ENCODE measurements at places on chromosomes 12 and 14.

DNA sequence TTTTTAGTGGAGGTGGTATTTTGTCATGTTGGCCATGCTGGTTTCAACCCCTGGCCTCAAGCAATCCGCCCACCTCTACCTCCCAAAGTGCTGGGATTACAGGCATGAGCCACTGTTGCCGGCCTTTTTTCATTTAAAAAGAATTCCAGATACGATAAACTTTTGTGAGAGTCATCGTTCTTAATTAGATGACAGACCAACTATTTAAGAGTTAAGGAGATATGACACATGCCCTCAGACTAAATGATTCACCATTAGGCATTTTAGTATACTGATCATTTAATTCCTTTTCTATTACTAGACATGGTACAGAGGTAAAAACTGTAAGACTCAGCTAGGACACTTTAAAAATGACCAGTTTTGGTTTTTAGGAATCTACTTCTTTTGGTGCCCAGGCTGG, 2.4 kb downstream of the ANKRD13A start:
- no peak for DNase-seq

- no peak for DNase-seq
Observed at GRCh38 chr12:59115526-59115925, 195.2 kb upstream of the LRIG3 start.

DNA sequence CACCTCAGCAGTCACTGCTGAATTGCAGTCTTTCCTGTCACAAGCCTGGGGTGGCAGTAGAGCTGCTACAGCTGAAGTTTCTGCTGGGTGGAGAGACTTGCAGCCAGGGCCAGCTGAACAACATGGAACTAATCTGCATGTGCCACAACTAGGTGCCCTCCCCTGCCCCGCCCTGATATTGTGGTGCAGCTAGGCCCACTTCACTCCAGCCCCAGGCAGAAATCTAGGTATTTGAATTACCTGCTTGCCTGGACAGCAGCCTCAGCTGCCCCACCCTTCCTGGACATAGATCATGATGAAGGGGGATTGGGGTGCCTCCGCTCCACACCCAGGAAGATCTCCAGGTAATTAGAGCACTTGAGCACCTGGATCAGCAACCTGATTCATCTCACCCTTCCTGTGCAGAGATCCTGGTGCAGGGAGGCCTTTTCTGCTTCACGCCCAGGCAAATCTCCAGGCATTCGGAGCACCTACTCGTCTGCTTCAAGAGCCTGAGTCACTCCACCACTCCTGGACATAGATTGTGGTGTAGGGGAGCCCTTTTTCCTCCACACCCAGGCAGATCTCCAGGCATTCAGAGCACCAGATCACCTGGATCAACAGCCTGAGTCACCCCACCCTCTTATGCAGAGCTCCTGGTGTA, 477.0 kb downstream of the SOX5 start:
- peak; percentile 47 for DNase-seq

GRCh38 chr12:7269273-7269672, 34.6 kb upstream of the ACSM4 start:
- no peak for DNase-seq

- DNase-seq: no peak
Observed at GRCh38 chr12:40049268-40049667, 56.6 kb downstream of the SLC2A13 start.

- no peak for DNase-seq
Observed at GRCh38 chr14:43795600-43796228, 711.4 kb downstream of the FSCB start.

DNA sequence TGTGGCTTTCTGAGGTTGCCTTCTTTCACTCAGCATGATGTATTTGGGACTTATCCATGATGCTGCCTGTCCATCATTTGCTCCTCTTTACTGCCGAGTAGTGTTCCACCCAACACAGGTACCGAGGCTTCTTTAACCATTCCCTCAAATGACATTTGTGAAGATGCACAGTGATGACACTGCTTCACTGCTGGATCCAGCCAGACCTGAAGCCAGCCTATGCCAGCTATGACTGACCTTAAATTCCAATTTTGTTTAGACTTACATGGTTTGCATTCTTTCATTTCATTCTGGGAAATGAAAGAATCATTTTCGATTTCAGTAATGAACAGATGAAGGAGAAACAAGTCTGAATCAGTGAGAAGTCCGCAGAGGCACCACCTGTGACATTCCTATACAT, 271.0 kb downstream of the AACS start:
- DNase-seq: no peak

DNA sequence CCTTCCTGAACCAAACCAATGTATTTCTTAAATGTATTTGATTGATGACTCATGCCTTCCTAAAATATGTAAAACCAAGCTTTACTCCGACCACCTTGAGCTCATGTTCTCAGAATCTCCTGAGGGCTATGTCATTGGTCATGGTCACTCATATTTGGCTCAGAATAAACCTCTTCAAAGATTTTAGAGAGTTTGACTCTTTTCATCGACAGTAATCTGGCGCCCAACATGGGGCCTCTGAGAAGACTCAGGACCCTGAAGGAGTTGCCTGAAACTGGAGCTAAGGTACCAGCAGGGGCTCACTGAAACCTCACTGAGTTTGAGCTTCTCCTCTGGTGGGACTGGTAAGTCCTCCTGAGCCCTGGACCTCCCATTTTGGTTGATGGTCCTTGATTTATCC, 17.2 kb upstream of the PSMC1 start:
- DNase-seq: no peak

GRCh38 chr14:84707830-84708229, 822.1 kb upstream of the FLRT2 start:
- DNase-seq: no peak

- no peak for DNase-seq
Observed at GRCh38 chr12:124902916-124903315, 11.5 kb downstream of the UBC start.

DNA sequence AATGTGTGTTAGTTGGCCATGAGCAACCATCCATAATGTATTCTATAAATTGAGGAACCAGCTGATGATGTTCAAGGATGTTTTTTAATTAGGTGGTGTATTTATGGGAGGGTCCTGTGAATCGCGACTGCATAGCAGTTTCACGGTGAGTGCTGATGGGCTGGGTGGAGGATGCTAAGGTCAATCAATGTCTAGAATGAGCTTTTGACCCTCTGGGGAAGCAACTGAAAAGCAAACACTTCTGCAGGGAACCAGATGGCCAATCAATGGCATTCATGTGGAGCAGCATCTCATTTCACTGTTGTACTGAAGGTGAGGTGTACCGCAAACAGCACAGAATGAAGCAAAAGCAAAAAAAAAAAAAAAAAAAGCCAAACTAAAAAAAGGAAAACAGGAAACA, 676.1 kb upstream of the TMEM132C start:
- no peak for DNase-seq
